ENCODE measurements at places on chromosomes 1 and 21.

- DNase-seq: no peak
These were observed 832.7 kb downstream of the BRINP3 start for GRCh38 chr1:189644970-189645369.

GRCh38 chr1:11797525-11798216, 8.1 kb downstream of the MTHFR start:
- DNase-seq: no peak

DNA sequence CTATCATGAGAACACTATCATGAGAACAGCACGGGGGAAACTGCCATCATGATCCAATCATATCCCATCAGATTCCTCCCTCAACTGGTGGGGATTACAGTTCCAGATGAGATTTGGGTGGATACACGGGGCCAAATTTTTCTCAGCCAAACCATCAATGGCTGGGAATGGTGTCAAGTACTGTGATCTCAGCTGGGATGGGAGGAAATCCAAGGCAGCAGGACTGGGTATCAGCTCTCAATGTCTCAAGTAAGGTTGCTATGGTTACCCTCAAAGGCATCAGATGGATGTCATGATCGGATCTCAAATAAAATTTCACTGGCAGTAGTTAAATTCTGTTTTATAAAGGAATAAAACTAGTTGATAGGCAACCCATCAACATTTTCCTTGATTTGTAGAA, 399.0 kb downstream of the KCNT2 start:
- DNase-seq: no peak

DNA sequence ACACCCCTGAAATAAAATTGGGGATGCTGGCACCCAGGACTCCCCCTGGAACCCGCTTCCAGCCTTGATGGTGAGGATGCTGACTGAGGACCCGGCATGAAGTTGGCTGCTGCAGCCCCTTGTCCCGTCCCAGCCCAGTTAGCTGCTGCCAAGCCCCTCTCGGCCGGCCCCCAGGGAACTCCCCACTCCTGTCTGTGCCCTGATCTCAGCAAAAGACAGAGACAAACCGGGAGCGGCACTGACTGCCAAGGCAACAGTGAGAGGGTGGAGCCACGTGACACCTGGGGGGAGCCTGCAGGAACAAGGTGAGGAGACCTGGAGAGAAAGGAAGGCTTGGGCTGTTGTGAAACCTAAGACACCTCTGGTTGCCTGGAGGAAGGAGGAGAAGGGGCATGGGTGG, 24.7 kb downstream of the CASZ1 start:
- no peak for DNase-seq

DNA sequence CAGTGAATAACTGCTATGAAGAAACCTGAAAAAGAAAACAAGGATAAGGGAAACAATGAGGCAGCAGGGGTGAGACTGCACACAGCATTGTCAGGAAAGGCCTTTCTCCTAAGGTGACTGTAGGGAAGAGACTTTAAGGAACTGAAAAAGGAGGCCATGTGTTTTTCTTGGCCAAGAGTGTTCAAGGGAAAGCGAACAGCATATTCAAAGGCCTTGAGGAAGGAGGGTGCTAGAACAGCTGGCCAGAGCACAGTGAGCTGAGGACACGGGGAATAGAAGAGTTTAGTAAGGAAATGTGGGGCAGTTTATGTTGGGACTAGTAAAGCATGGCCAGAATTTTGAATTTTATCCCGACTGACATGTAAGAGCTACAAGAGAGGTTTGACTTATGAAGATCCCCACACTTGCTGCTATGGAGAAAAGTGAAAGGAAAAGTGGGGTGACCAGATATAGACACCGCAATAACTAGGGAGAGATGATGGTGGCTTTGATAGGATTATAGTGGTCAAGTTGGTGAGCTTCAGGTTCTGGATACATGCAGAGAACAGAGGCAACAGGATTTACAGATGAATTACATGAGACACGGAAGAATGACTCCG, 1.4 kb downstream of the RWDD2B start:
- DNase-seq: no peak

- DNase-seq: no peak
These were observed 250.5 kb upstream of the DUSP10 start for GRCh38 chr1:221992427-221992826.

GRCh38 chr1:38246955-38247952, 200.7 kb upstream of the POU3F1 start:
- DNase-seq: peak; percentile 22

- peak; percentile 68 for DNase-seq
These were observed 15.2 kb downstream of the SLC27A3 start for GRCh38 chr1:153790313-153790965.

GRCh38 chr1:245615001-245615400, 460.2 kb downstream of the KIF26B start:
- no peak for DNase-seq

DNA sequence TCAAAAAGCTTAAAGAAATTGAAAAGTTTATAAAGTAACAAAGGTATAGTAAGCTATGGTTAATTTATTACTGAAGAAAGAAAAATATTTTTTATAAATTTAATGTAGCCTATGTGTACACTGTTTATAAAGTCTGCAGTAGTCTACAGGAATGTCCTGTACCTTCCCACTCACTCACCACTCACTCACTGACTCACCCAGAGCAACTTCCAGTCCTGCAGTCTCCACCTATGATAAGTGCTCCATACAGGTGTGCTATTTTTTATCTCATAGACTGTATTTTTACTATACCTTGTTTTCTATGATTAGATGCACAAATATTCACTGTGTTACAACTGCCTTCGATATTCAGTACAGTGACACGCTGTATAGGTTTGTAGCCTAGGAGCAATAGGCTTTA, 106.6 kb downstream of the NR5A2 start:
- no peak for DNase-seq

DNA sequence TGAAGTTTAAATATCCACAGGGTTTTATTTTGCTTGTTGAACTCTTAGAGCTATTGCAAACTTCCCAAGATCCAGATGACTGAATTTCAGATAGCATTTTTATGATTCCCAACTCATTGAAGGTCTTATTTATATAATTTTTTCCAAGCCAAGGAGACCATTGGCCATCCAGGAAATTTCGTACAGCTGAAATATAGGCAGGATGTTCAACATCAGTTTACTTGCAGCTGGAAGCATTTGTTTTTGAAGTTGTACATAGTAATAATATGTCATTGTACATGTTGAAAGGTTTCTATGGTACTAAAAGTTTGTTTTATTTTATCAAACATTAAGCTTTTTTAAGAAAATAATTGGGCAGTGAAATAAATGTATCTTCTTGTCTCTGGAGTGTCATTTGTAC, 32.8 kb upstream of the DDR2 start:
- DNase-seq: no peak

DNA sequence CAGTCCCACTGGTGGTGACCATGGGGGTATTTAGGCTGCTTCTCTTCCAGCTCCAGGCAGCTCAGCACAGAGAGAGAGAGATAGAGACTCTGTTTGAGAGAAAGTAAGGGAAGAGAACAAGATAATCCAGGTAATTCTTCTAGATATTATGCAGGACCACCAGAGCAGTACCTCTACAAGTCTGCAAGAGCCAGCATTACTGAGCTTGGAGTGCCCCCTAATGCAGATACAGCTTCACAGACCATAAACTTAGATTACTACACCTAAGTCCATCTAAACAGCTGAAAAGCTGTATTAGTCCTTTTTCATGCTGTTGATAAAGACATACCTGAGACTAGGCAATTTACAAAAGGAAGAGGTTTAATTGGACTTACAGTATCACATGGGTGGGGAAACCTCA, 570.3 kb downstream of the LRRIQ3 start:
- DNase-seq: no peak

GRCh38 chr1:94864821-94865220, 44.7 kb downstream of the SLC44A3 start:
- DNase-seq: no peak

- peak; percentile 90 for DNase-seq
These were observed 47.6 kb downstream of the B3GALT5 start for GRCh38 chr21:39660191-39660980.

GRCh38 chr1:20552728-20553445, 514 bp downstream of the FAM43B start:
- DNase-seq: no peak

GRCh38 chr1:120178799-120179756, 2.8 kb upstream of the SEC22B start:
- DNase-seq: peak; percentile 58

GRCh38 chr1:226902601-226903000, 32.2 kb downstream of the PSEN2 start:
- no peak for DNase-seq

- peak; percentile 14 for DNase-seq
These were observed 150.0 kb downstream of the ADGRL2 start for GRCh38 chr1:81950591-81951244.

DNA sequence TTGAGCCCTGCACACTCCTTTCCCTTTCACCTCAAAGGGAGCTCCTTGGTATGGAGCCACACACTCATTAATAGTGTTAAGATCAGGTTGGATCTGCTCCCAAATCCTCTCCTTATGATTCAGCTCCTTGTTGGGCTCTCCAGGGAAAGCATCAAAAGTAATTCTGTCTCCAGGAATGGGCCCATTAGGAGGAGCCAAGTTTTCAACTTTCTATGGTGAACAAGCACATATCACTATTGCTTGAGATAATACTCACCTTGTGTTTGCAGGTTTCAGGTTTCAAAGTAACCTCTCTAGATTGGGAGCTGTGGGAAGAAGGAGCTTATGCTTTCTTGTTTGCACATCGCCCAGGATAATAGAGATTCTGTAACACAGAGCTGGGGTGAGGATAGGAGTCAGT, 164.8 kb downstream of the TNFSF18 start:
- DNase-seq: no peak

DNA sequence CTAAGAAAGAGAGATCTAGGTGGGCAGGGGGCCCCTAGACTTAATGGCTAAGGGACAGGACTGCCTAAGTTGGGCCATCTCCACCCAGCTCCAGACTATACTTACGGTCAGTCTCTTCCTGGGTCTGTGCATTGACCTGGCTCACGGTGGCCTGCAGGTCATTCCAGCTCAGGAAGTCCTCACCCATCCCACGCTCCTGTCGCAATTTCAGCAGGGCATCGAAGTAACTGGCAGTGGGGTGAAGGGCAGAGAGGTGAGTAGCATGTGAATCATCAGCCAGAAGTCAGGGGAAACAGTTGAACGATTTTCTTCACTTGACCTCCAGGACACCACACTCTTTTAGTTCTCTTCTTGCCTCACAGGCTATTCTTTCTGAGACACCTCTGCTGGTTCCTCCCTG, 20.5 kb downstream of the IQGAP3 start:
- no peak for DNase-seq

- no peak for DNase-seq
These were observed 175.1 kb upstream of the ETV3 start for GRCh38 chr1:157313240-157313807.

DNA sequence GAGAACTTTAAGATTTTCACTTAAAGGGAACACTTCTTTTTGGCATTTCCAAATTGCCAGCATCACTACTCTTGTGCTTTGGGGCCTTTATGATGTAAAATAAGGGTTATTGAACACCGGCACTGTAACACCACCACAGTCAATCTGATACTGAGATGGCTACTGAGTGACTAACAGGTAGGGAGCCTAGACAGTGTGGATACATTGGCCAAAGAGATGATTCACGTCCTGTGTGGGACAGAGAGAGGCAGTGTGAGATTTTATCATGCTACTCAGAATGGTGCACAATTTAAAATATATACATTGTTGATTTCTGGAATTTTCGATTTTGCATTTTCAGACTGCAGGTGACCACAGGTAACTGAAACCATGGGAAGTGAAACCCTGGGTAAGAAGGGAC, 261.6 kb downstream of the SPATA17 start:
- DNase-seq: no peak

DNA sequence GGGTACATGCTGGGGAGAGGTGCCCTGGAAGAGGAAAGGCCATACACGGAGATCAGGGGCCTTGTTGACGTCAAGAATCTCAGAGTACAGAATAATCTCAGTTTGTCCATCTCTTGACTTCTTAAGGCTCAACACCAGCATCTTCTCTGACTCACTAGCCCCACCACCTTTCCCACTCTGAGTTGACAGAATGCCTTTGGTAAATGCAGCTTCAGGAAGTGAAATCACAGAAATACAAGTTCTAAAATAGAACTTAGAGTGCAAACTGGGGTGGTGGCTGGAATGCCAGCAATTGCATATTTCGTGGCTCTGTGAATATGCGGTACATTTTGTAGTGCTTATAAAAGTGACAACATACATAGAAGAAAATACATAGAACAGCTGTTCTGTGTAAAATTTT, 1.6 kb downstream of the COG2 start:
- DNase-seq: peak; percentile 38

- DNase-seq: no peak
These were observed 213.0 kb downstream of the BRINP2 start for GRCh38 chr1:177383715-177384114.

DNA sequence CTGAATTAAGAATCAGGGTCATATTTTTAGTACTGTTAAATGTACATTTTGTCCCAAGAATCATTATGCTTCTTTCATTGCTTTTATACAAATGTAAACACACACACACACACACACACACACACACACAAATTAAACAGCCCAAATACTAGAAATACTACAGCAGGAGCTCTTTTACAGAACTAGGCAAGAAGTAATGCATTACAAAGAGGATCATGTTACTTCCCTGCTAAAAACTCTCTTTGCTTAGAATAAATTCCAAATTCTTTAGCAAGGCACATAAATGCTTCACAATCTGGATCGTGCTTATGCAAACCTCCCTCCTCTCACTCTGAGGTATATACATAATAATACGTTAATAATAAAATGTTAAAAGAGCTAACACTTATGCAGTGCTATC, 720.4 kb upstream of the ADGRL4 start:
- DNase-seq: no peak

GRCh38 chr1:199898654-199899053, 128.9 kb upstream of the NR5A2 start:
- DNase-seq: peak; percentile 12

GRCh38 chr21:37370152-37371040, 3.8 kb downstream of the DYRK1A start:
- DNase-seq: peak; percentile 15

GRCh38 chr1:55311979-55312378, 96.8 kb upstream of the USP24 start:
- no peak for DNase-seq

DNA sequence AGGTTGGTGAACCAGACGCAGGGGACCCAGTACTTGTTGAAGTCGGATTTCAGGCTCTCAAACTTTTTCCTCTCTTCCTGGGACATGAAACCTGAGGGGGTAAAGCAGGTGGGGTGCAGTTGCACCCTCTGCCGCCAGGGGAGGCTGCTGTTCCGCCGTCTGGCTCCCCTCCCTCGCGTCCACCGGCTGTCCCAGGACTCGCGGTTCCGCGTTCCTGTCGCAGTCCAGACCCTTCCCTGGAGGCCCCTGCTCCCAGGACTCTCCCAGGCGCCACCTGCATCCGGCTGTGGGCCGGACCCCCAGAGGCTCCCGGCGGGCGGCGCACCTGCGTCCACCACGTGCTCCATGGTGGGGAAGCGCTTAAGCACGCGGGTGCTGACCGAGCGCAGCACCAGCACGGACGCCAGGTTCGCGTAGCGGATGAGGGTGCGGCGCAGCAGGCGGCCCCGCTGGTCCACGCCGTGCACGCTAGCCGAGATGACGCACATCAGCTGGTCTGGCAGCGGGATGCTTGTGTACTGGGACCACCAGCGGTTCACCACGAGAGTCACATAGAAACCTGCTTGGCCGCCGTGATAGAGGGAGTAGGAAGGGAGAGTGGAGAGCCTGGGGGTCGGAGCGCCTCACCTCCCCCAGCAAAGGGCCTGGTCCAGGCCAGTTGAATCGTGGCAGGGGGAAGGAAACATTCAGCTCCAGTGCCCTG, 1.7 kb downstream of the BEST4 start:
- peak; percentile 56 for DNase-seq

All from fibroblast of skin of back (primary cell).